ENCODE measurements at places on chromosomes 4 and X.

DNA sequence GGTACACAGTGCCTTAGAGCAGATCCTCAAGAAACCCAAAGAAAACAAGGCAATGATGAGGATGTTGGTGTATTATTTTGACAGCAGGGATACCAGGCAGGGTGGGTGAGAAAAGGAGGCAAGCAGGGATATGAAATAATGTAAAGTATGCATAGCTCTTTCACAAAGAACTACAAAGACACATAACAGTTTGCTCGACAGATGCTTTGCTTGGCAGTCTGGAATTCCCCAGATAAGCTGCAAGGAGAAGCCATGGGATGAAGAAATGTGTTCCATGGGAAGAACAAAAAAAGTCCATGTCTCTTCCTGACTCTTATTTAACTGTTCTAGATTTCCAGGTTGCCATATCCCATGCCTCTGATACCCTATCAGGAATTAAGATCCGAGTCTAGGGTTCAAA, 75.4 kb downstream of the FAM13A start:
- DNase-seq, result no peak

GRCh38 chr4:115343171-115343570, 229.8 kb upstream of the NDST4 start:
- DNase-seq, result no peak

DNA sequence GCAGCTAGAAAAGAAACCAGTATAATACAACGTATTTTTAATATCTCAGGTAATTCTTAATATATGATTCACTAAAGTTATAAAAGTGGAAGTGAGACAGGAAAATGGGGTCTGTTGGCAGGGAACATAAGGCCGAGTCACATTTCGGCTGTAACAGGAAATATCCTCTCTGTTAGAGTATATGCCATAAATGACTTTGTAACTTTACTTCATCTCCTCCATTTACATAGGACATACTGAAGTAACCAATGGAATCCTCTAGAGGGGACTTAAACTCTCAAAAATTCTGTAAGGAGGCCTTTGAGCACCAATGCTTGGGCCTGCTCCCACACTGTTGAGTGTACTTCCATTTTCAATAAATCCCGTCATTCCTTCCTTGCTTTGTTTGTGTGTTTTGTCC, 71.3 kb downstream of the ANKRD17 start:
- no peak for DNase-seq

DNA sequence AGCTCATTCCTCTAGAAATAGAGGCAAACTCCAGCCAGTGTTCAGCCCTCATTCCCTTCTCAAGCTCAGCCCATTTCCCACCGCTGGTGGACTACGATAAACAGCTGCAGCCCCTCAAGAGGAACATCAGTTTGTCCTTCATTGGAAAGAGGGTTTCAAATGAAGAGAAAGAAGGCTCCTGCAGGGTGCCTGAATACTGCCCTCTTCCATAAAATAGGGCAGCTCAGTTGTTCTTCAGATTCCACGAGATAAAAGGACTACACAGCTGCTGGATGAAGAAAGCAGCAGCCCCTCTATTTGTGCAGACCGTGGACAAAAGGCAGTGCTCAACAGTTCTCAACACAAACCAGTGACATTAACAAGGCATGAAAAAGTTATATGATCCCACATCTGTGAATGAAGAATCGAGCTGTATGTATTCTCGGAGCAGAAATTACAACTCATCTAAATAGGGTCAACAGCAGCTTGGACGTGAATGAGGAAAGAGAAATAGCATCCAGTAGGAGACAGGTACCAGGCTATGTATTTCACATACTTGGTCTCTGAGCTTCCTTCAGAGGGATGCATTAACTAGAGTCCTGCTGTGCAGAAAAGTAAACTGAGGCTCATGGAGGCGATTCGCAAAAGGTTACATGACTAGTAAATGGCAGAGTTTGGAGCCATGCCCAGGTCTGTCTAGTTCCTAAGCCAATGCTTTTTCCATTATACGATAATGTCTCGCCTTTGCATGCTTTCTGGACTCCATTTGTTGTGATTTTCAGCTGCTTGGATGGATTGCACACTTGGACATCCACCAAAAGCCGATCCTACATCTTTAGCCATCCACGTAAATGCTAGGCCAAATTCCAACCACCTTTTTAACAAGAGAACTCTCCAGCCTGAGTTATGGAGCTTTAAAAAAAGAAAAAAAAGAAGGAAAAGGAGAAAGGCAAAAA, 301.2 kb upstream of the PPARGC1A start:
- DNase-seq, result no peak

GRCh38 chrX:117839544-117839943, 277.1 kb downstream of the KLHL13 start:
- DNase-seq, result no peak

DNA sequence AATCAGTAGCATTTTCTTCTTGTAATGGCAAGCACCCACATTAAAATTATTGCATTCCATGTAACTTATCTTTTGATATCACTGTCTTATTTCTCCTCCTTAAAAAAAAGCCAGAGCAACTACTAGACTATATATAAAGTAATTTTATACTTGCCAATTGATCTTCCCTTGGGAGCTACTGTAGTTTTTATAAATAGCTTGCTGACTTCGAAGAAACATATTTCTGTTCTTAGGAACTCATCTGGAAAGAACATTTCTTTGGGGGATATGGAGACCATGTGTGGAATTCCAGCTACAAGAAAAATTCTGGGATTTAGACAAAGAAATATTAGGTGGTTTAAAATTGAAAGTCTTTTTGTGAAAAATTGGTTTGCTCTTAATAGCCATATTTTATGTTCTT, 94.9 kb downstream of the BMPR1B start:
- DNase-seq, result no peak
